ENCODE measurements at places on chromosomes 5 and 9.

- DNase-seq, result no peak
These were observed 1.2 kb upstream of the GABRA1 start for GRCh38 chr5:161846746-161847145.

DNA sequence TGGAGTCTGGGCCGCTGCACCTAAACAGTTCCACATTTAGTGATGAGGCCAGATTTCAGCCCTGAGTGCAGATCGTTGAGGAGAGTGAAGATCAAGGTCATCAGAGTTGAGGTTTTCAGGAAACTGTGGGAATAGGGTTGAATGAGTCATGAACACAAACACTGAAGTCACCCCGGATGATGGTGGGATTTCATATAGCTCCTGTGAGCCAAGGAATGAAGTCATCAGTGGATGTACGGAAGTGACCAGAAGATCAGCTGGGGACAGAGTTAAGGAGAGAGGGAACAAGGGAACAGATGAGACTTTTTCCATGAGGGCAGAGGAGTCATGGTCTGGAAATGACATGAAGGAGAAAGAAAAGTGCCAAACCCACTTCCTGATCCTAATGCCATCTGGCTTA, 36.5 kb downstream of the PALM2AKAP2 start:
- no peak for DNase-seq

DNA sequence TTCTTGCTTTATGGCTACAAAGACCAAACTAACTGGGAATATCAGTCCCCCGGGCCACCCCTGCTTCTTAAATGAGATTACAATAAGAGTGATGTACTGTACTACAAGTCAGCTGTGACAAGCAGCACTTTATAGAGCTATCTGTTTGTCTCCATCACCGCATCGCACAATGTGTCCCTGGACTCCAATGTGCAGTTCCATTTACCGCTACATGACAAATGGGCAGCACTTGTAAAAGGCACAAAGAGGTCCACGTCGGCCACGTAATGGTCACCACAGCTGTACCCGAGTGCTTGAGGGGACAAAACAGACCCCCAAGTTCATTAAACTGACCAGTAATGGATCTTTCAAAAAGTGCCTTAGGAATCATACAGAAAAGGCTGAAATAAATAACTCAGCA, 54.1 kb downstream of the PSMB7 start:
- DNase-seq, result no peak

GRCh38 chr5:44900273-44900954, 91.7 kb downstream of the MRPS30 start:
- no peak for DNase-seq

DNA sequence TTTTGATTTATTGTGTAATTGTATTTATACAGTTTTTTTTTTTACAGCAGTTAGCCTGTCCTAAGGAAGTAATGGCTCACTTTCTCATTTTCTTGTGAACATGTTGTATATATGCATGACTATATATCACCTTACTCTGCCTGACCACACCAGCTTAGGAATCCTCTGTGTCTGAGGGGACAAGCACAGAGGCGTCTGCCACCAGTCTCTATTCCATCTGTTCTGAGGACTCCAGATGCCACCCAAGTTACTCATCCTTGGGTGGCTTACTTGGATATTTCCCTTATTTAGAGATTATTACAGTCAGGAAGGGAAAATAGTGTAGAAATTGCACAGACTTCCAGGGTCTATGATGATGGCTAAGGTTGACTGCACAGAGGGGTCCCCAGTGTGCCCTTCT, 256.3 kb upstream of the C9orf72 start:
- no peak for DNase-seq
